Stimulated activated CD4-positive, alpha-beta T cell treated with anti-CD3 and anti-CD28 coated beads, TNF-alpha, amount 100 ng/mL, for 24 hours (primary cell): ENCODE measurements at places on chromosomes 2 and 18.

GRCh38 chr2:144132357-144132756, 387.6 kb downstream of the ZEB2 start:
- DNase-seq: no peak

GRCh38 chr2:126381091-126381490, 274.9 kb upstream of the GYPC start:
- no peak for DNase-seq

DNA sequence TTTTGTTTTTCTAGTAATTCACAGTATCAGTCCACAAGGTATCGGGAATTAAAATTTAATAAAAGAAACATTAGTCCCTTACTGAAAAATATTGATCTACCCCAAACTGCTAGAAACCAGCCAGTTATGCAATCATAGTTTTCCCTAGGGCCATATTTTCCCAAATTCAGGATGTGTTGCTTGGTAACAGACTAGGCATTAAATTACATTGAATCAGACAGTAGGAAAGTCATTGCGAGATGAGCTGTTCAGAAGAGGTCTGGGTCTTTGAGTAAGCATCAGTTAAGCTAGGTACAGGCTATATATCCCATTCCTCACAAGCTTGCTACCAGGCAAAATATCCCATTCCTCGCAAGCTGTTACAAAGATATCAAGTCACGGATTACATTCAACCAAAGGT, 123.0 kb upstream of the CCDC150 start:
- DNase-seq: no peak

DNA sequence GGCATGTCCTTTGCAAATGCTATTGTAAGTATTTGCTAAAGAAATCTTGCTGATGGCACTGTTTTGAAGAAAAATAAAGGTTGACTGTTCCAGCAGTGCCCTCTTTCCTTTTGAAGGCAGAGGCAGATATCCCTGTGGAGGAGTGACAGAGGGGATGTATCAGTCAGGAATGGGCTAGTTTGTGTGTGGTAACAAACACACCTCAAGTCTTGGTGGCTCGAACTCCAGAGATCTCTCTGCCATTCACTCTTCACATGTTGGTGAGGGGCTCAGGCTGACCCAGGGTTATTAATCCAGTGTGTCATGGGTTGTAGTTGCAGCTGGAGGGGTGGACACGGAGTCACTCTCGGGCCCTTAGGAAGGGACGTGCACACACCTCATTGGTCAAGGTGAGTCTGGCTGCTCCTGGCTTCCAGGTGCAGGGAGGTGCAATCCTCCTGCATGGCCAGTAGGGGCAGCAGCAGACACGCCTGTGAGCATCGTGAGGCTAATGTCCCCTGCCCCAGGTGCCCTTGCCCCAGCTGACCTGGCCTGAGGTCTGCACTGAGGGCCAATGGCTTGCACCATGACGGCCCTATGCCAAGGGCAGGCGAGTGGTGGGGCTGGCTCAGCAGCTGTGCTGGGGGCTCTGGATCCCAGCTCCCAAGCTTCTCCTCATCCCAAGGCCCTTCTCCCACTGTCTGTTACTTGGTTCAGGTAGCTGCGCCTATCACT, 146.5 kb downstream of the ASB1 start:
- DNase-seq: peak; percentile 14

DNA sequence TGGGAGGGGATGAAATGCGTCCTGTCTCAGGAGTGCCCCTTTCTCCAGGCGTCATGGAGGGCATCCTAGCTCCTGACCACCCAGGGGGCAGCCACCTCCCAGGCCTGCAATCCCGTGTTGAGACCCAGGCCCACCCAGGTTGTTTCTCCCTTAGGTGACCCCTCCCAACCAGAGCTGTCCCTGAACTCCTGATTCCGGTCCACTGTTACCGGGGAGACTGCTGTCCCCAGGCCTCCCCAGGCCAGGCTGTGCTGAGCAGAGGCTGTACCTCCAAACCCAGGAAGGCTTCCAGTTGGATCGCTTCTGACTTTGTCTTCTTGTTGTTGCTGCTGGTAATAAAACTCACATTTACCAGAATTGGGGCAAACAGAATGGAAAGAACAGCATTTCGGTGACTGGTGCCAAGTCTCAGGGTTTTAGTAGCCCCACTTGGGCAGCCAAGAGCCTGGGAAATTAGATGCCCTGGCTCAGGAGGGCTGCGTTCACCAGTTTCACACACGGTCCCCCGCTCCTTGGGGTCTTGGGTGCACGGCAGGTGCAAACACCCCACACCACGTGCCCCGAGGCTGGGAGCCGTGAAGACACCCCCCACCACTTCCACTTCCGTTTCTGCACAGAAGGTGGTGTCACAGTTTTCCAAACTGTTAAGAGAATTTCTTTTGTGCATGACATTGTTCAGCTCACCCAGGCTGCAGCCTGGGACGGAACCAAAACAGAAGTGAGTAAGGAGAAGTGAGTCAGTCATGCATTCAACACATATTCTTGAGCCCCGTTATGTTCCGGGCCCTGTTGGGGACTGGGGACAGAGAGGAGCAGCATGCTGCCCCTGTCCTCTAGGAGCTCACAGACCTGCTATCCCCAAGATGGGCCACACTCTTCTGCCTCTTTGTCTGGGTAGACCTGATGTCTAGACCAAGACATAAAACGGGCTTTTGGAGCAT, 29.4 kb downstream of the ITM2C start:
- no peak for DNase-seq

- DNase-seq: no peak
These were observed 19.9 kb upstream of the CAB39 start for GRCh38 chr2:230692760-230693159.

DNA sequence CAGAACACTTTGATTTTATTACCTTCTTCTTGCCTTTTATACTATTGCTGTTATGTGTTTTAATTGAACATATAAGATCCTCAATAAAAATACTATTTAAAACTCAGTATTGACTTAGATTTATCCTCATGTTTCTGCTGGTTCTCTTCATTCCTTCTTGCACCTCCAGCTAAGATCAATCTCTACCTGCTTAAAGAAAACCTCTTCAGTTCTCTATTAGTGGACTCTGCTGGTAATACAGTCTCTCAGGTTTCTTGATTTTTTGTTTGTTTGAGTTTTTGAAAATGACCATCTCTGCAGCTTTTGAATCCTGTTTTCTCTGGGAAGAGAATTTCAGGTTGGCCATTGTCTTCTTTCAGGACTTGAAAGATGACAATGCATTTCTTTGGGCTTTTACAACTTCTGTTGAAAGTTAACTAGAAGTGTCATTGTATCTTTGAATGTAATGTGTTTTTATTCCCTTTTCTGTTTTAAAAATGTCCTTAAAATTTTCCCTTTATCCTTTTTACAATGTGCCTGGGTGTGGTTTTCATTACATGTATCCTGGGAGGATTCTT, 29.8 kb upstream of the TMEM131 start:
- no peak for DNase-seq

GRCh38 chr2:85390941-85391669, 19.1 kb downstream of the CAPG start:
- DNase-seq: peak; percentile 45

- DNase-seq: no peak
These were observed 1.8 kb upstream of the KLHL41 start for GRCh38 chr2:169507698-169508097.
